T-helper 2 cell (primary cell): ENCODE measurements at places on chromosomes 16 and 17.

- DNase-seq = no peak
Observed at GRCh38 chr17:66337866-66338485, 35.6 kb downstream of the PRKCA start.

GRCh38 chr17:65079489-65079900, 23.0 kb upstream of the GNA13 start:
- no peak for DNase-seq

DNA sequence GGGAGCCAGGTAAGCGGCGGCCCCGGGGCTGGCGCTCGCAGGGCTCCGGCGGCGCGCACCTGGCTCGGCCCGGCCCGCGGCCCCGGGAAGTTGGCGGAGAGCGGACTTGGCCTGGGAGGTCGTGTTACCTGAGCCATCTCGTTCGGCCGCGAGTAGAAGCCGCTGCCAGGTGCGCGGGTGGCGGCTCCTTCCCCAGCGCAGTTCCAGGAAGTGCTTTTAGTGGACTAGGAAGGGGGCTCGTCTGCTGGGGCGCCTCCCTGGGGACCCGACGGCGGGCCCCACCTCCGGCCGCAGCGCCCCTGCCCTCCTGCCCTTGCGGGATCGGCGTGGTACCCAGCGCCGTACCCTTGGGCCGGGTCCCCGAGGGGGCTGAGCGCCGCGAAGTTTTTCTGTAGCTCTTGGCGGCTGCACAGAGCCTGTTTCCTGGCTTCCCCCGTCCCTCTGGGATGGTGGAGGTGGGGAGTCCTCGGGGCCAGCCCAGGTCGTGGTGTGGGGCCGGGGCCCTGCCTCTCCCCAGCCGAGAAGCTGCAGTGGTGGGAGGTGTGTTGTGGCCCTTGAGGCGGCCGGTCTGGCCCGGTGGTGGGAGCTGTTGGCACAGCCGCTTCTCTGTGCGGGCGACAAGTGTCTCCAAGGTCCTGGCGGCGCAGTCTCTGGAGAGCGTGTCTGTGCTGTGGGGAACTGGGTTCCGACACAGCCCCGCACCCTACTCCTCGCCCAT, 96.9 kb downstream of the RAB11FIP4 start:
- no peak for DNase-seq

DNA sequence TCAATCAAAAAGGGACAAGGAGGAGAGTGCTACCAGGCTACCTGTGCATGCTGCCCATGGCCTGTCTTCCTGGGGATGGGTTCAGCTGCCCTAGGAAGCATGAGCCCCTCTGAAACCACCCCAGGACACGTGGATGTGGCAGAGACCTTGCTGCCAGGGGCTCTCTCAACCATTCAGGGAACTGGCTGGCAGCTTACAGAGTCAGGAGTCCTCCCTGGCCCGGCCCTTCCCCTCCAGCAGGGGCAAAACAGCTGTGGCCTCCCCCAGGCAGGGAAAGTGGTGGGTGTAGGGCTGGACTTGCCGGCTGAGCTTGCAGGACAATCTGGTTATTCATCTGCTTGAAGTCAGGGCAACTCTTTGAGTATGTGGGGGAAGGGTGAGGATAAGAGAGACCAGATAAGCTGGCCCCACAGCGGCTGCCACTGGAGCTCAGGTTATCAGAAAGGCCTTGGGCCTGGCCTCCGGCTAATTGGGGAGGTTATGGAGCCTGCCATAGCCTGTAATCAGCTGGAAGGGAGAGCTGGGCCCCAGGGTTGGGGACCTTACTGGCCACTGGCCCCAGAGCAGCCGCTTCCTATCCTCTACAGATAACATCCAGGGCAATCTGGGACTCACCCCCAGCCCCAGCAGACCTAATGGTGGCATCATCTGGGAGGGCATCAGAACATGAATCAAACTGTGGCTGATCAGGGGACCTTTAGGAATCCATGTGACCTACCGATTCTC, 5.6 kb upstream of the TBX2 start:
- no peak for DNase-seq

DNA sequence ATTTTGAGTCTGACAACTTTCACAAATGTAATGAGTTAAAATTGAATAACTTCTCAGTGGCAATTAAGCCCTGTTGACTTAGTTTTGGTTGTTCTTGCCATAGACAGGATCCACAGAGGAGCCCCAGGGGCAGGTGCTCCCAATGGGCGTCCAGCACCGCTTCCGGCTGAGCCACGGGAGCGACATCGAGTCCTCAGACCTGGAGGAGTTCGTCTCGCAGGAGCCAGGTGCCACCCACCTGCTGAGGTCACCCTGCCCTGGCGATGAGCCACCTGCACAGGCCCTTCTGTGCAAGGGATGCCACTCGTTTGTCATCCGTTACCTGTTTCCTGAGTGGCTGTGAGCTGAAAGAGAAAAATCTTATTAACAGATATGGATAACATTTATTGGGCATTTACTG, 10.7 kb downstream of the CCDC40 start:
- DNase-seq = no peak

GRCh38 chr16:87203060-87203656, 114.0 kb downstream of the C16orf95 start:
- no peak for DNase-seq

DNA sequence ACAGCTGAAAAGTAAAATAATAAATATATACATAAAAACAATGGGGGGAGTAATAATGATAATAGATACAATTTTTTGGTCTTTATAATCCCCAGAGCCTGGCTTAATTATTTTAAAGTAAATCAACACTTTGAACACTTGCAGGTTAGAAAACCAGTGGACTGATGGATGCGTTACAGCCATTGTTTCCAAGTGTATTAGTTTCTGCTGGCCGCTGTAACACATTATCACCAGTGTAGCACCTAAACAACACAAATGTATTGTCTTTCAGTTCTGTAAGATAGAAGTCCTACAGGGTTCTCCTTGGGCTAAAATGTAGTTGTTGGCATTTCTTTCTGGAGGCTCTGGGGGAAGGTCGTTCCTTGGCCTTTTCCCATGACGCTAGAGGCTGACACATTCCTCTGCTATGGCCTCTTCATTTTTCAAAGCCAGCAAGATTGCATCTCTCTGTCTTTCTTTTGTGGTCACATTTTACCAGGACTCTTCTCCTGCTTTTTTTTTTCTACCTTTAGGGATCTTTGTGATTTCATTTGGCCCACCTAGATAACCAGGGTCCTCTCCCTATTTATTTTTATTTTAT, 116.8 kb downstream of the WWOX start:
- DNase-seq = no peak

- DNase-seq = no peak
Observed at GRCh38 chr16:50497592-50497991, 50.6 kb upstream of the NKD1 start.

DNA sequence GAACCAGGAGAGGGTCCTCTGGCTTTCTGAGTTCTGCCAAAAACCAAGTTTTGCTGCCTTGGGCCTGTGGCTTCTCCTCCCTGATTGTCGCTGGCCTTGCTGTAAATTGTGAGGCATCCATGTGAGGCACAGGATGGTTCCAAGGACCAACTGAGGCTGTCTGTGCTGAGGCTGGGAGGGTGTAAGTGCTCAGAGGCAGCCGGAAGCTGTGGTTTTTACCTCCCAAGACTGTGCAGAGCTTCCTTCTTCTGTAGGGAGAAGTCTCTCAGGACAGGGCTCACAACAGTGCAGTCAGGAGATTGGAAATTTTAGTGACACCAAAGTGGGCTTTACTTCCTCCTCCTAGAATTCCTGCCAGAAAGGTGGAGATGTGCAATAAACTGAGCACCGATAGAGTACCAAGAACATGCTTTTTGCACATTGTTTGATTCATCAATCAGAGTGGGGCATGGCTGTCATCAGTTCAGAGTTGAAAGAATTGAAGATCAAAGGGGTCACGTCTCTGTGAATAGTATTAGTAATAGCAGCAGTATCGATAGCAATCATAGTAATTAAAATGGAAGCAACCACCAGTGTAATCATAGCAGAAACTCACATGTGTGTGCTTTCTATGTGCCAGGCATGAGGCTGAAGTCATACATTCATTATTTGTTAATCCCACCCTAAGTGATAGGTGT, 467.1 kb downstream of the WWOX start:
- no peak for DNase-seq
